ENCODE measurements at places on chromosomes 11 and 22.

GRCh38 chr22:37023743-37024338 lies 4.3 kb downstream of the MPST start:
- DNase-seq = no peak

DNA sequence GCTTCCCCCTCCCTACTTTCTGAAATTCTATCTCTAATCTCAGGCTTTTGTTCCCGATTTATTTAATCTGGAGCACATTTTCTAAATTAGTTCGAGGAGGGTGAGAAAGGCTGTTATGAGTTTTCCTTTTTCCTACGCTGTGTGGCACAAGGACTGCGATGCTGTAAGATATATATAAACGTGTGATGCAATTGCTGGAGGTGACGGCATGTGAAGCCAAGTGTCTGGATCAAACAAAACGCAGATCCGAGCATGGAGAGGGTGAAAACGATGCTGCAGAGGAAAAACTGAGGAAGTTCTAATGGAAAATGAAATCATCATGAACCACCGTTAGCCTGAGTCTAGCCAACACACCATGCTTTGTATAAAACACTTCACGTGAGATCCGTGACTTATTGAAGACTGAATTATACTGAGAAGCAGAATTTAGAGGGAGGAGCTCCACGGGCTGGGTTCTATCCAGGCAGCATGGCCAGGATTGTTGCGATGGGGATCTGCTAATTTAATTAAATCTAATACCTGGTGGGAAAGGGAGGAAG lies 4.4 kb downstream of the PKNOX2 start:
- no peak for DNase-seq

- no peak for DNase-seq
Measured at GRCh38 chr22:27844256-27844655, 42.7 kb upstream of the MN1 start.

GRCh38 chr11:24496386-24496735 lies 492 bp upstream of the LUZP2 start:
- DNase-seq = no peak

DNA sequence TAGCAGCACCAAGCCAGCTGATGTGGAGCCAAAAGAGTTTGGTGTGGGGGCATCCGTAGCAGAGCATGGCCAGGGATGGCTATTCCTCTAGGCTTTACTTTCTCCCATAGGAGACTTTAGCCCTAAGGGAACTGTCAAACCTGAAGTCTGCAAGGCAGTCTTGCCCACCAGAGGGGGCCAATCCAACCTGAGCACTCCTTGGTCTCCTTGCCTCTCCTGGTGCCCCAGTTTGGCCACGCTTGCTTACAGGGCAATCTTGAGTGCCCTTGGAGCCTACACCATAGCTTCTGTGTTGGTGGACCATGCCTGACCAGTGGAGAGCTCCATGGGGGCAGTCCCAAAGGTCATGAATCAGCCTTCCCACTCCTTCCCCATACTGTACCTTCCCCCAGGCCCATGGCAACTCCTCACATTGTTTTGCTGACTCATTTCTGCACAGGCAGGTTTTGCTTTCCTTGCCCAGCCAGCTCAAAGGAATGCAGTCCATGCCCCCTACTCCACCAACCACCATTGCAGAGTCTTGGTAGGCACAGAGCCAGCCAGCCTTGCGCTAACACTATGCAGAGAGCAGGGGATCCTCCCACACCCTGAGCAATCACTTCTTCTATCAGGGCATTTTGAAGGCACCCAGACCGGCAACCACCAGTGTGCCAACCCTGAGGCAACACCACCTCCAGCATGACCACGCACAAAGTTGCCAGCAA lies 1421.2 kb upstream of the RAG2 start:
- DNase-seq = no peak

GRCh38 chr11:8221917-8222495 lies 41.7 kb downstream of the LMO1 start:
- DNase-seq = no peak

GRCh38 chr11:87463486-87464102 lies 425.9 kb downstream of the TMEM135 start:
- DNase-seq = no peak

DNA sequence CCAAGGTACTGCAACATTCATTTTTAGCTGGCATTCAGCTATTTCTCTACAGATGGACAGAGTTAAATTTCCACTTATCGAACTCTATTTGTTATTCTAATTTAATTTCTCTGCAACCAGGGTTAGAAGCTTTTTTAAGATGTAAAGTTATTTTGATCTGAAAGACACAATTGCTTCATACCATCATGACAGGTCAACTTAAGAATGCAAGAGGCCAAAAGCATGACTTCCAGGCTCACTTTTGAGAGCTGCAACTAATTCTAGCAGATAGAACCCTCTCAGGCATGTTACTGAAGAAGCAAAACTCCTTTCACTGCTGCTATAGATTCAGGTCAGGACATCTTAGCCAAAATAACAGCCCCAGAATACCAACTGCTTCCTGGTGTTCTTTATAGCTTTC lies 86.5 kb upstream of the GALNT18 start:
- no peak for DNase-seq

DNA sequence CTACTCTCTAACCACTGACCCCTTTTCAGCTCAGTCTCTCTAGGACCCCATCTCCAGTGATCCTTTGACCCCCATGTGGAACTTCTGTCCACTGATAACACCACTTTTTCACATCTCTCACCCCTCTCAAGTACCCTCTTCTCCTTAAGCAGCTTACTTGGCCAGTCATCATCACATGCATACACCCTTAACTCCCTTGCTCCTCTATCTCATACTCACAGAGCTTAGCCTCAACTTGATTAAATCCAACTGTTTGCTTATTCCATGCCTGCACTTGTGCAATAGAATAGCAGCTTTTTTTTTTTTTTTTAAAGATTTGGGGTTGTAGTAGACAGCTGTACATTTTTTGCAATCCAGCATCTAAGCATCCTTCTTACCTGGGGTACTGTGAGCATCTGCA lies 22.2 kb downstream of the AQP11 start:
- DNase-seq = no peak

DNA sequence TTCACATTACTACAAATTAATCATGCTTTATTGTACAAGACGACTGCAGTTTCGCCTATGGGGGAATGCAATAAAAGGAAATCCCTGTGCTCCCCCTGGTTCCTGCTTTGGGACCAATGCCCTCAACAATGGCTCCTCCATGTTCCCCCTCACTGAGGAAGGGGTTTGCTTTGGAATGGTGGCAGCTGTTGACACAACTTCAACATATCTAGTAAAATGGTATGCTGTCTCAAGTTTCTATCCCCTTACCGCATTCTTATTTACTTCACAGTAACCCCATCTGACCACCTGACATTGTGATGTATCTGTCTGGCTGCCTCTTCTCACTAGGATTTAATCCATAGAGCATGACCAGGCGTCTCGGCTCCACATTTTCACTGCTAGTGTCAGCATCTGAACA lies 48.8 kb downstream of the PIWIL3 start:
- no peak for DNase-seq

GRCh38 chr11:59679347-59679746 lies 10.5 kb upstream of the PATL1 start:
- no peak for DNase-seq

DNA sequence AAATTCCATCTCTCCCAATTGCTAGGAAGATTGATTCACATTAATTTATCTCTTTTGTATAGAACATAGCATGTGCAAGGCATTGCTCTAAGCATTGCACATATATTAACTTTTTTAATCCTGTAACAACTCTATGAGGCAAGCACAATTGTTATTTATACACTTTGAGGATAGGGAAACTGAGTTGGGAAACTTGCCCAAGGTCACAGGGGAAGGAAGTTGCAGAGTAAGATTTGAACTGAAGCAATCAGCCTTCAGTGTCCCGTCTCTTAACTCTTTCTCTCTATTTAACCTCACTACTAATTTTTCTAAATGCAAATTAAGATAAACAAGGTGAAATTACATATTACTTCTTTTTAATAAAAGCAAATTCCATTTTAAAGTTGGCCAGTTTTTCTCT lies 22.2 kb downstream of the OR56B4 start:
- no peak for DNase-seq

GRCh38 chr11:79018371-79018849 lies 422.4 kb downstream of the TENM4 start:
- DNase-seq = no peak

GRCh38 chr22:48647606-48648515 lies 1179.8 kb downstream of the BRD1 start:
- DNase-seq = no peak

DNA sequence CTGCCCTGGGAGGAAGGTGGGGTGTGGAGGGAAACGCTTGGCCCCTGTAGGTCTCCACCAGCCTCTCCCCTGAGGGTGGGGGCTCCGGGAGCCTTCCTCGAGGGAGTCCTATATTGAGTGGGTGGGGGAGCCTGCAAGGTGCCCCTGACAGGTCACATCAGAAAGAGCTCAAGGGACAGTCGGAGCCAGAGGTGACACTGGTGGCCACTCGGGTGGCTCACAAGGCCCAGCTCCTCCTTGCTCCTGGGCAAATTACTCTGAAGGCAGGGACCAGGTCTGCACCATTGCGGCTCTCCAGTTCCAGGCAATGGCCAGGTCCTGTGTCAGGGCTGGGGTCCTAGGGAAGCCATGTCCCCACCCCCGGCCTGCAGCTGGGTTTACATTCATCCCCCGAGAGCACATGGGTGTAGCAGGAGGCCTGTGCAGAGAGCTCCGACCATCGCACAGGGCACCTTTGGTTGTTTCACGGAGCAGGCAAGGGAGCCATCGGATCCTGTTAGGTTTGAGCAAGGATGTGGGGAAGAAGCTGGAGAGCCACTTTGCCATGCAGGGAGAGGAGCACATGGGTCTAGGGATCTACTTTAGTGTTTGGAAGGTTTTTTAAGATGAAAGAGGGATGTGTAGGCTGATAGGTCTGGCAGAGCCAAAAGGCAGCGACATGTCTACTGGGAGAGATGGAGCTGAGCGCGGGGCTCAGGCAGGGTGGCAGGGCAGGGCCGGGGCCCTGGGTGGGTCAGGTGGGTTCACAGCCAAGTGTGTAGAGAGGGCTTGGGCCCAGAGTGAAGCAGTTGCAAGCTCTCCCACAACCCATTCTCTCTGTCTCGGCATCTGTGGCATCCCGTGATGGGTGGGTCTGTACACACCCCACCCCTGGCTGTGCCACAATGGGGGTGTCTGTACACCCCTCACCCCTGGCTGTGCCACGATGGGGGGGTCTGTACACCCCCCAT lies 14.8 kb downstream of the CCND1 start:
- DNase-seq = no peak
